ENCODE measurements at places on chromosomes 1 and 21. TPM values are rescaled to one million over a fixed set of nuclear protein-coding genes. Genes with fewer than 3 reads are reported as not detected.

DNA sequence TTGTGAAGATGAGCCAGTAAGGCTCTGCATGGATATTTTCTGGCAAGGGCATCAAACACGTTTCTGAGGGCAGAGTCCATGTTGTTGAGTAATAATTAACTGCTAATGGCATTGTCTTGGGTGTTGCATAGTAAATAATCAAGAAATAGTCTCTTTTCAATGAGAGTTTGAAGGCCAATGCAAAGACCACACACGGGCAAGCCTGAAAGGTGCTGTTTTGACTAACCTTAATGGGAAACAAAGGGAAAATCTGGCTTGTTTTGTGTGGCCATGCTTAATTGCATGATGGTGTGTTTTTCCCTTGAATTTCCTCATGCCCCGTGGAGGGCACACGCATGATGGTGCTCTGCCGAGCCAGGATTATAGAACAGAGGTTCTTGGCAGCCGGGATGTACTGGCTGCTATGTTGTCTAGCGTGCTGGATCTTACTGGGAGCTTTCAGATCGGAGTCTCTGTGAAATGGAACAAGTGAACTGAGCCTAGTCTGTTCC, 127.6 kb downstream of the NOS1AP start:
- H3K4me1 ChIP-seq: peaks cover 21% of the 10 kb centered on the region
- no peaks in the 10 kb centered on the region for H3K27me3 ChIP-seq
- H3K27ac ChIP-seq: no peak overlapping the region
- H3K36me3 ChIP-seq: no peaks in the 10 kb centered on the region

Gene CYP4X1
- total RNA-seq: not detected

DNA sequence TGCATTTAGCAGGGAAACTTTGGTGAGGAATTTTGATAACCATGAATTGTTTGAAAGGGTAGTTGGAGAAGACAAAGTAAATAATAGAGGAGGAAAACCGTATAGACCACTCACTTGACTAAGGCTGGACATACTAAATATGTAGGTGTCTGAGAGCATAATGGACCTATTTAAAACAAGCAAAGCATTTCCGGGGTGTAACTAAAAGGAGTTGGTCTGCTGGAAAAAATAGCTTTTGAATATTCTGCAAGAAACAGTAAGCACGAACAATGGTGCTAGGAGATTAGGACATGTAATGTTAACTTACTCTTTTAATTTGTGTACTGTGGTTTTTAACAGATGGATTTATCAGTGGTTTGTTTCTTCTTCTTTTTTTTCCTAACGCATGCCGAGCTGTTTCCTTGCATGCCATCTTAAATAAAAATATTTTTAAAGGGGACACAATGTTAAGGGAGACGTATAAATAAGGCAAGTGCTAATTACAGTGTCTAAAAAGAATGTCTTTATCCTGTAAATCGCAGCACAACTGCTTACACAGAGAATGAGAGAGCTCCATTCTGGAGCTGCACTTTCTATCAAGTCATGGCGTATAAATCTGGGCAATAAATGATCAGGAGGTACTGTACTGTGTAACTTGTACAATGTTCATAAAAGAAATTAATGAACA, 492.1 kb downstream of the LMO4 start:
- no peaks in the 10 kb centered on the region for H3K36me3 ChIP-seq
- no peaks in the 10 kb centered on the region for H3K4me1 ChIP-seq
- peak overlapping the region; percentile 24 for H3K27ac ChIP-seq
- peak; percentile 15 for DNase-seq
- H3K27me3 ChIP-seq: no peaks in the 10 kb centered on the region

Gene KLHDC8A
- total RNA-seq: 0.39 TPM

All from A673 (cell line).